ENCODE measurements at places on chromosomes 4 and X.
A peak's percentile ranks its signal among the peaks of the same experiment; 100 is the strongest.

- DNase-seq: no peak
Measured at GRCh38 chrX:40320819-40321218, 223.1 kb upstream of the BCOR start.

DNA sequence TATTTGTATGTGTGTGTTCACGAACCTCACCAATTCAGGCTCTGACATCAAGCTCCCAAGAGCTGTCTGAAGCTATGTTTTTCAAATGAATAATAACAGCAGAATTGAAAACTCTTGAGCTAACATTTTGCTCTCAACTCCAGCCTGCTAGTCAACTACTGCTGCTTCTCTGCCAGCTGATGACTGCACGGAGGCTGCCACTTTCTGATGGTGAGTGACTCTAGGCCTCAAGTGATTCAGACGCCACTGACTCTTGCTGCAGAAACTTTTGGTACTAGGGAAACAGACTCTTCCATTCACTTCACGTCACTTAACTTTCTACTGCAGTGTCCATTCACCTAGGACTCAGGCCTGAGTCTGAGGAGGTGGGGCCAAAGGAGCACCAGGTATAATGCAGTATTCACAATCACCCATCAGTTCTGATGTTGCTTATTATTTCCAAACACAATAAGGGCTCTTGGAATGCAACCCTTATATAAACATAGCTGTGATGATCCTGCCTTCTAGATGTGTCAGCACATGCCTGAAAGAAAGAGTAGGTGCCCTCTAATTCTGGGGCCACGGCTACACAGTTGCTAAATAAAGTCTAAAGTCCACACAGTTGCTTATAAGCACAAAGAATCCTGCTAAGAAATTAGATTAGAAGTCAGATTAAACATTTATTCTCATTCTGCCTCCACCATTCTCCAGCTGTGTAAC lies 16.0 kb downstream of the PRDM8 start:
- DNase-seq: no peak

GRCh38 chr4:56940971-56941370 lies 33.3 kb downstream of the REST start:
- DNase-seq: no peak

GRCh38 chrX:16852617-16853179 lies 17.5 kb downstream of the RBBP7 start:
- no peak for DNase-seq

GRCh38 chrX:69618803-69619202 lies 2.9 kb downstream of the EDA start:
- peak; percentile 14 for DNase-seq

- DNase-seq: no peak
Measured at GRCh38 chrX:54085666-54086065, 41.4 kb upstream of the PHF8 start.

DNA sequence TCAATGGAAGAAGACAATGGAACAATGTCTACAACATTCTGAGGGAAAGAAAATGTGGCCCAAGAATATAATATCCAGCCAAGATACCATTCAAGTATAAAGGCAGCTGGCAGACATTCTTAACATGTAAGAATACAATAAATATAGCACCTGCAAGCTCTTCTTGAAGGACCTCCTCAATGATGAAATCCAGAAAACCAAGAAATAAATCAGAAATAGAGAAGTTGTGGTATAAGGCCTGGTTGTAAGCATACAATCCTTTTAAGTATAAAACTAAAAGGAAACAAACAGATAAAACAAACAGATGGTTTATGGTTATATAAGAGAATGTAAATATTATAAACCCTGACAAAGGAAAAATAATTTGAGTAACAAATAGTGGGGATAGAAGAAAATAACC lies 33.4 kb downstream of the SYTL4 start:
- DNase-seq: no peak

- no peak for DNase-seq
Measured at GRCh38 chr4:110623718-110624397, 981 bp upstream of the PITX2 start.

DNA sequence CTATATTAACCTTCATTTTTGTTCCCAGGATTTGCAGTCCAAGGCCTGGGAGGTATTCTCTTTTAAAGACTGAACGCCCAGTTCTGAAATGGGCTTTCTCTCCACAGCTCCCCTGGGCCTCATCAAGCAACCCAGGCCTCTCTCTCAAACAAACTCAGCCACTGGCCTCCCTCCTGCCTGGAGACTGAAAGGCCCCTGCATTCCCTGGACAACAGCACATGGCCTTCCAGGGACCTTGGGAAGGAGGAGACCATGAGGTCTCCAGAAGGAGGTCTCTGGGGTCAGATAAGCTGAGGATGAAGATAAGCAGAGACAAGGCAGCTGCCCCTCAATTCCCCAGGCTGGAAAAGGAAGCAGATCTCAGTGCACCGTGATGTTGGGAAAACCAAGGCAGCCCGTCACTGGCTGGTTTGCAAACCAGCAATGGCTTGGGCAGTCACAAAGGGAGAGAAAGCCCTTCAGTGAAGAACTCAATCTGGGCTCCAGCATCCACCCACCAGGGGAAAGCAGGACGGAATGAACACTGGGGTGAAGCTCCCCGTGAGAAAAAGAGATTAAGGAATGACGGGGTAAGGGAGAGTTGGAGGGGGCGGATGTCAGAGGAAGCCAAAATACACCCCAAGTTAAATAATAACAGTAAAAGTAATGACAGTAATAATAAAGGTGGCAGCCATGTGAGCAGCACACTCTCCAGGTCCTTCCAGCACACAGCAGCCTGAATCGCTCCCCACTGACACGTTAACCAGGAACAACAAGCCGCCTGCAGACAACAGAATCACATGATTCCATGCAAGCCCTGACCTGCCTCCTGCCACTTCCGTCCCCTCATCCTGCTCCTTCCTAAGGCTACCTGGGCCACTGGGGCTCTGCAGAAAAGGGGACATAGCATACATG lies 22.3 kb downstream of the AMOT start:
- no peak for DNase-seq

DNA sequence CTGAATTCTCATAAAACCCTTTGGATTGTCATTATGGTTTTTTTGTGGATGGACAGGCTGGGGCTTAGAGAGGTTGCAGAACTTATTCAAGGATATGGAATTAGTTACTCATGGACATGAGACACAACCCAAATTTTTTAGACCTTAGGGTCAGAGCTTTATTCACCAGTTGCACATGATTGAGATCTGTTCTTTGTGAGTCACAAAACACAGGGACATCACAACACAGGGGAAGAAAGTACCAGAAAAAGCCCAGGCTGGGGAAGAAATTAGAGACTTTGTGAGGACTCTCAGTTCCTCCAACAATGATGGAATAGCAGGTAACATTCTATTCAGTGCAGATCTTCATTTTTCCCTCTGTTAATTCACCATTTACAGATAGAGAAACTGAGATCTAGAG lies 602.4 kb upstream of the CPEB2 start:
- no peak for DNase-seq

DNA sequence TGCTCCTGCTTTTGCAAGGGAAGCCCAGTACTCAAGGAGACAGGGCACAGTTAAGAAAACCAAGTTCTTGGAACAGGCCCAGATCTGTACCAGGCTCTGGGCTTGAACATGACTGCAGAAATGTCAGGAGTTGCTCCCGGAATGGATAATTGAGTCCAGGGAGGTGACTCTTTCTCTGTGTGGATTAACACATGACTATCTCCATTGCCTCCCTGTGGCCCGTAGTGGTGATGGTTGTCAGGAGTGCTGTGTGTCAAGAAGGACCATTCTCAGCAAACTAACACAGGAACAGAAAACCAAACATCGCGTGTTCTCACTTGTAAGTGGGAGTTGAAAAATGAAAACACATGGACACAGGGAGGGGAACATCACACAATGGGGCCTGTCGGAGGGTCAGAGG lies 39.9 kb downstream of the CCKAR start:
- DNase-seq: no peak

DNA sequence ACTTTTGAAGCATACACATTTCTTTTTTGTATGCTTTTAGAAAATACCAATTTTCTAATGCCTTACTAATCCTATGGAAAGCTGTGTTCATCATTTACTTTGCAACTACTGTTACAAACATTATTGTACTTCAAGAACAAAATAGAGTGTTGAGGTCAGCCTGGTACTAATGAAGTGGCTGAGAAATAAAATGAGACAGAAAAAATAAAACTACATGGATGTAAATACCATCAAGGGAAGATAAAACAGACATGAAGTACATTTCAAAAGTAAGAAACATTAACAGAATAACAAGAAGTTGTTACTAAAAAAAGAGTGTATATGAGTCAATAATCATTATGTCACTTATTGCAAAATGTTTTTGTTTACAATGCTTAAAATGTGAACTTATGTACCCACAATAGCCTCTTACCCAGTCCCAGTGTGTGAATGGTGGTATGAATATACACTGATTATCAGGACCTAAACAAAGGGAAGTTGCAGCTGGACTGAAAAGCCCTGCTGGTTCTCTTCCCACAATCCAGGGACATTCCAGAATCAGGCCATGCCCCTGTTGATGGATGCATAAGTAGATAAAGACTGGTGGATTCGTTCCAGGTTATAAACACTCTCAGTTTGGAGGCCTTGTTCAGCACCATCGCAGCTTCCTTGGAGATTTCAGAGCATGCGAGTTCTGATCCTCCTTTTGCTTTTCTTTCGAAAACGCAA lies 2.4 kb upstream of the CSN3 start:
- no peak for DNase-seq

GRCh38 chrX:16559206-16559619 lies 90.7 kb upstream of the S100G start:
- no peak for DNase-seq

- no peak for DNase-seq
Measured at GRCh38 chr4:20356565-20356964, 104.9 kb downstream of the SLIT2 start.

DNA sequence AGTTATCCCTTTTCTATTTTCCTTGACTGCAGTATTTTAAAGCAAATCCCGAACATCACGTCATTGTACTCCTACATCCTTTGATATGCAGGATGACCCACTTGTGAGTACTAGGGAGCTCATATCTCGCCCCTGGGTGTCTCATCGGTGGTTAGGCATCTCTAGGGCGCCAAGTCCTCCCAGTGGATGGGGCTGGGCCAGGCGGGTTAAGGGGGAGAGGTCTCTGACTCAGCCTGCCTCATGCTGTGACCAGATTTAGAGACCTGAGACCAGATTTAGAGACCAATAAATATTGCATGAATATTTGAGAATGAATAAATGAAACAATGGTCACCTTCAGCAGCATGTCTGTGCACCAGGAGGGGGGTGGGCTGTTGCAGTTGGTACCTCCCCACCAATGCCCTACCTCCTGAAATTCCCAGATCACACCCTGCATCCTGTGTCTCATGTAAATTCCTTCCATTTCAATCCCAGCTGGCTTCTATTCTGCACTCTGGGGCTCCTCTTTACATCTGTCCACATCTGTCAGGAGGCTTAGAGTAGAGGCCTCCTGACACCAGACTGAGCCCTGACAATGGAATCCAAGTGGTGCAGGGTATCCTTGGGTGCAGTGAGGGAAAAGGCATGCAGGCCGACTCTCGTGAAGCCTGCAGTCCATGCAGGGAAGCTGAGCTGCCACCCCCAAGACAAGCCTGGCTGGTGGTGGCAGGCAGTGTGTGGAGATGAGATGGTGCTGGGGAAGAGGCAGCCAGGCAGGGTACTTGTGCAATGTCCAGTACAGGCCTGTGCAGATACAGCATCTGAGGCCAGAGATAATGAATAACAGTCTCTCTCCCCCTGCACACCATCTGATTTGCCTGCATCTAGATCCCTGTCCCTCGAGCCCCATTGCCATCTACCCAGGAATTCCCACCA lies 5.2 kb downstream of the APLN start:
- DNase-seq: no peak
